NCI-H2171 (cell line): ENCODE measurements at places on chromosomes 2 and 18.

DNA sequence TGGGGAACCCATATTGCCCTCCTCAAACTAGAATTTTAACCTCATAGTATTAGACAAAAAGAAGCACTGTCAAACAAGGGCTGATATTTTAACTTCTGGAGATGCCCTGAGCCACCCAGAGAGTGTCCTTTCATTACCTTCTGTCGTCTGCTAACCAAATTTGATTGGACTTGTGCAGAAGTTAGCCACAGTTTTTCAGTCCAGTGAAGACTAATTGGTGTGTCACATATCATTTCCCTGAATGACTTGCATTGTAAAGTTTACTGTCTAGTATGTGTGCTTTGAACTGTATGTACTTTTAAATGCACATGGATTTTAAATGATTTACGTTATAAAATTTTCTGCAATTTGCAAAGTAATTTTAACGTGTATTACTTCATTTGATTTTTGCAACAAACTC lies 646.5 kb downstream of the SATB2 start:
- no peak for DNase-seq

- no peak for DNase-seq
These were observed 65.8 kb upstream of the EML6 start for GRCh38 chr2:54657664-54658083.

DNA sequence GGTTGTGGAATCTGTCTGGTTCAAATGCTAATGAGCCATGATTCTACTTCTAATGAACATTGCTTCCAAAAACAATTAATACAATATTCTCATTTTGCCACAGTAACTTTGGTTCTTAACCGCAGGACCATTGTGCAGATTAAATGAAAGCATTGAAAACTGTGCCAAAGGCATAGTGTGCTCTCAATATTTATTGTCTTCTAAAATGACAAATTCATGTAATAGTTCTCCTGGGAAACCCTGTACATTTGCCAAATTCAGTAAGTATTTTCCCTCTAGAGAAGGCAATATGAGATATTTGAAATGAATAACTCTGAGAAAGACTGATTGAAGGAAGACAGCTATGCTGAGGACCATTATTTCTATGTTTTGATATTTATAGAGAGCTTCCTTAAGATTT lies 246.3 kb downstream of the CCDC102B start:
- no peak for DNase-seq

GRCh38 chr2:160940699-160941098 lies 219.5 kb upstream of the TANK start:
- no peak for DNase-seq

- DNase-seq, result no peak
These were observed 96.8 kb downstream of the PTPN4 start for GRCh38 chr2:119856469-119856901.

- DNase-seq, result no peak
These were observed 72.8 kb downstream of the PTH2R start for GRCh38 chr2:208479342-208479741.

DNA sequence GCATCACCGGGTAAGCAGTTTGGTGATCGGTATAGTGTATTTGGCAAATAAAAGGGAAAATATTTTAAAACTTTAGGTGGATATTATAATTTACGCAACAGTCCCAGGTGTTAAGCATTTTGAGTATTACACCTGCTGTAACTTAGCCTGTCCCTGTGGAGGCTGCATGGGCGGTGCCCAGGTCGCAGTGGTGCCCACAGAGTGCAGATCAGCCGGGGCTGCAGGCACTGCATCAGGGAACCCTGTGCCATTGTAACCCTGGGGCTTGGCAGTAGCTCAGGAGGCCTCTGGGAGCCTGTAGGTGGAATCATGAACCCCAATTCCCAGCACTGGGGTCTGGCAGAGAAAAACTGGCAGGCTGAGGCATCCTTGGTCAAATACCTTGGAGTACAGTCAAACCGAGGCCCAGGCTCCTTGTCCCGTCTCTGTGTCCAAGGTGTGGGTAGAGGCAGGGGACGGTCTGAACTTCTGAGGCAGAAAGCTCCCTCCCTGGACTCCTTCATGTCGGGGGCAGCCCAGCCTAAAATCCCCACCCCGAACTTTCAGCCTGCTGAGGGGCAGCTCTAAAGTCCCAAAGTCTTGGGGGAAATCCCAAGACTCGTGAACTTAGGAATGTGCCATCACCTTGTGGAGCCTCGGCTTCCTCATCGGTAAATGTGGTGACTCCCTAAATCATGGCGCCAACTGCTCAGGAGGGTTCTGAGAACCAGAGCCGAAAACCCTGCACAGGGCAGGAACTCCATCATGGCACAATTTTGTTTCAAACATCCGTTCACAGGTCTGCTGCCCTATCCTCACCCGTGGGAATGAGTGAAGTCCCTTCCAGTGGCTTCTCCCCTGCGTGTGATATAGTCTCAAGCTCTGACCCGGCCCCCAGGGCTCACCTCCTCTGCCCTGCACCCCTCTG lies 85.7 kb downstream of the INHBB start:
- DNase-seq, result no peak

GRCh38 chr2:54103454-54104314 lies 11.7 kb upstream of the ACYP2 start:
- DNase-seq, result no peak

DNA sequence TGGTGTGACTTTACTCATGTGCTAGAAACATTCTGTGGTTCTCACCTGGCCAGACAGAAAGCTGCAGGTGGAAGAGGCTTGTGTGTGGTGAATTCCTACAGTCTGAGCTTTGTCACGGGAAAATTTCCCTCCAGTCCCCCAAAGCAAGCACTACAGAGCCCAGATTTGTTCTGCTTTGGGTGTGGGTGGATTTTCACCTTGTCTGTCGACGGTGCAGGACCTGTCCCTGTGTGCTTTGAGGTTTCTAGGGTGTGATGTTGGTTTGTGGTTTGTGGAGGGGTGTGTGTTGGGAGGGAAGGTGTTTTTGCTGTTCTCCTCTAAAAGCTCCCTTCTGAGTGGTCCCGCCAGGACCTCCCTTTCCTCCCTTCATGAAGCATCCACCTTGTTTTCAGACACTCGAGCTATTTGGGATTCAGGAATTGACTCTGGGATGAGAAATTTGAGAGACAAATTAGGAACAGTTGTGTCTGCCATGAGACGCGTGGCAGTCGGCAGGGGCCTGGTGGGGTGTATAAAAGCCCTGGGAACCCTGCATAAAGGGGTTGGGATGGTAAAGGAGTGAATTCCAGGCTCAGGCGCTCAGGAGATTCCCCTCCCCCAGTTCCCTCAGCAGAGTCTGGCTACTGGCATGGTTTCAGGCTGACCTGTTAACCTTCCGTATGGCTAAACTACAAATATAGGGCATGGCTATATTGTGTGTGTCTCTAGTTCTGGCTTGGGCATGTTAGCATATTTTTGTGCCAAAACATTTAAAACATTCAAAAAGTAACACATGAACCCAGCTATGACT lies 65.5 kb downstream of the DGKD start:
- DNase-seq, result no peak

DNA sequence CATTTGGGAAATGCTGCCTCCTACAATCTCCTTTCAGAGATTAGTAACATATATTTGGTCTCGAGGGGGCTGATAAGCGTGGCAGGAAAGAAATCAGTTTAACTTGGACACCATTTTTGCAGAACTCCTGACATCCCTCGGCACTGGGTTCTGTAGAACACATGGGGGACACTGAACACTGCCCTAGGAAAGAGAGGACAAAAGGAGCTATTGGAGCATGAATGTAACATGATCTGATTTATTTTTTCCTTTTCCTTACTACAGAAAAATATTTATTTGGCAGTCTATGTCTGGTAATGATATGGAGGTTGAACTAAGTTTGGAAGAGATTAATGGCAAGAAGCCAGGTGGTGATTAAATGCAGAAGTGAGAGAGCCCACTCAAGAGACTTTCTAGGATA lies 153.8 kb downstream of the AFF3 start:
- no peak for DNase-seq

GRCh38 chr2:118696786-118697465 lies 150.5 kb downstream of the EN1 start:
- DNase-seq, result no peak

DNA sequence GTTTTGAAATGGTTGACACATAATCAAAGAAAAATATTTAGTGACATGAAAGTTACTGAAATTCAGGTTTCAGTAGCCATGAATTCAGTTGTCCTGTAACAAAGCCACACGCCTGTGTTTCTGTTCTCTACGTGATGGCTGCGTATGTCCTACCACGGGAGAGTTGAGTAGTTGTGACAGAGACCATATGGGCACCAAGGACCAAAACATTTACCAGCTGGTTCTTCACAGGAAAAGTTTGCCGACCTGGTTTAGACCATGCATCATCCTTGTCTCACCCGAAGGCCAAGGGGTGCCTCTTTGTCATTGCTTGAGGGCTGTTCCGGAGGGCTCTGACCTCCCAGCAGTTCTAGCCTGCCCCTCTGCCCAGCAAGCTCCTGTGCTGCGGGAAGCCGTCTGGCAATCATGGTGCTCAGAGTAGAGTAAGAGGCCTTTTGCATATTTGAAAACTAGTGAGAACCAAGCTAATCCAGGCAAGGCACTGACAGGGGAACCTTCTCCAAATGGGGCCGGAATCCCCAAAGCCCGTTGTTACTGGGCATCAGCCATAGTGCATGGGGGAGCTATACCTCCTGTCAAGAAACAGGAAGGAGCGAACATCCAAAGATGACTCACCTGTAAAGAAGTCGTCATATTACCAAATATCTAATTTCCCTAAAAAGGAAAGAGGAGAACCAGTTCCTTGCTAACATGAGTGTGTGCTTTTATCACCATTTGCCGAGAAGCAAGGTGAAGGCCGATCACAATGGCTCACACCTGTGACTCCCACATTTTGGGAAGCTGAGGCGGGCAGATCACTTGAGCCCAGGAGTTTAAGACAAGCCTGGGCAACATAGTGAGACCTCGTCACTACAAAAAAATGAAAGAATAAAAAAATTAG lies 92.6 kb upstream of the RAB12 start:
- DNase-seq, result no peak

DNA sequence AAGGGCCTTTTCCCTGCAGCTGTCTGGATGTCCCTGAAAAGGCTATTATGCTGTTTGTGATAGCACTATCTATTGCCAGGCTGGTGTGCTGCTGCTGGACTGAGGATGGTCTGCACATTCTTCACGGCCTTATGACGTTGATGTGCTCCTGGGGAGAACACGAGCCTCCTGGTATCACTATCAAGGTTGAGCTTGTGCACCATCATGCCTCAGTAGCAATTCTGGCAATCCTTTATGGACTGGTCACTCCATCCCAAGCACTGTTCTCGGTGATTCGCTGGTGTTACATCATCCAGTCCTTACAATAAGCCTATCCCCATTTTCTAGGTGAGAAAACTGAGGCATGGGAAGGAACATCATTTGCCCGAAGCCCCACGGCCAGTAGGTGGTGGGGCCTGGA lies 18.2 kb upstream of the CCBE1 start:
- no peak for DNase-seq

- DNase-seq, result peak; percentile 67
These were observed 453.9 kb upstream of the TRIB2 start for GRCh38 chr2:12262681-12263436.

GRCh38 chr2:15665067-15665942 lies 73.6 kb downstream of the DDX1 start:
- DNase-seq, result no peak

DNA sequence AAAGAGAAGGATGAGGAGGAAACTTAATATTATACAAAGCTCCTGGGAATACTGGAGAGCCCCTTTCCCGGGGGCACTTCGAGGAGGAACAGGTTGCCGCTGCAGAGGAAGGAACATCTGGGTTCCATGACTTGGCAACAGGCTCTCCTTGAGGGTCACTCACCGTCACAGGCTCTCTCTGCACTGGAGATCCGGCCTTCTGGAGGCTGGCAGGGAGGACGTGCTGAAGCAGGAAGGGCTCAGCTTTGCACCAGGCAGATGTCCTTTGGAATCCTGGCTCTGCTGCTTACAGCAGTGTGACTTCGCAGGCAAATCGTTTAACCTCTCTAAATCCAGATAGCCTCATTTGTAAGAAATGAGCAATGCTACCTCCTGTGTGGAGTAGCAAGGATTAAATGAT lies 2.9 kb upstream of the DPYSL5 start:
- peak; percentile 36 for DNase-seq

- no peak for DNase-seq
These were observed 5.8 kb upstream of the MYOM1 start for GRCh38 chr18:3225588-3225987.

DNA sequence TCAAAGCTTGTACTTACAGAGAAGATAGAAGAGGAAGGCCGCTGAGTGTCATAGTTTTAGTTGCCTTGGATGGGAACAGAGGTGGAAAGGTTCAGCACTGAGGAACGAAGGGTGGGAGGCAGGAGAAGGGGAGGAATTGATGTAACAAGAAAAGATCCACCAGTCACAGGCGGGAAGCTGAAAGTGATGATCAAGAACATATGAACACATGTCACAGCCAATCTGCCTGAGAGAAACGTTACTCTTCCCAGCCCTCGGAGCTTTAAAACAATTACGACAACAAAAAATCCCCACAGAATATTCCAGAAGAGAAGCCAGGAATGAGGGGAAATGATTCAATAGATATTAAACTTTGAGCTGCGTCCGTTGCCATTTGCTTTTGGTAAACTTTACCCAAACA lies 87.1 kb downstream of the TSHZ1 start:
- no peak for DNase-seq

DNA sequence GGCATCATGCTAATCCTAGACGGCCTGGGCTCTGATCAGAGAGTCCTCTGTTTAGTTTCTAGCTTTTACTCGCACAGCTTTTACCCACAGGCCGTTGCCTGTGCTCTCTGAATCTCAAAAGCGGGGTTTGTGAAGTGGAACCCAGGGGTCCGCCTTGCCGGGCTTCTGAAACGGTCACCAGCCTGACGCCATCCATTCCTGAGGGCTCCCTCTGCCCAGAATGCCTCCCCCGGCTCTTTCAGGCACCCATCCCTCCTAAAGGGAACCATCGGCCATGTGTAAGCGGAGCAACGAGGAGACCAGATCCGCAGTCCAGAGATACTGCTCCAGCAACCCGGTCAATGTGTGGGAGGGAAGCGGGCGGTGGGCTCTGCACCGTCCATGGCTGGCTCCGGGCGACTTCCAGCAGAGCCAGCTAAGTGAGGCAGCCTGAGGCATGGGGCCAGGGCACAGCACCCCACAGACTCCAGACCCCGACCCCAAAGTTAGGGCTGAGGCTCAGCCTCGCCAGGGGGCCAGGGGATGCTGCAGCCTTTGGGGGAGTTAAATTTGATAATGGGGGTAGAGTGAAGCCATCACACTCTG lies 28.8 kb downstream of the SALL3 start:
- no peak for DNase-seq

DNA sequence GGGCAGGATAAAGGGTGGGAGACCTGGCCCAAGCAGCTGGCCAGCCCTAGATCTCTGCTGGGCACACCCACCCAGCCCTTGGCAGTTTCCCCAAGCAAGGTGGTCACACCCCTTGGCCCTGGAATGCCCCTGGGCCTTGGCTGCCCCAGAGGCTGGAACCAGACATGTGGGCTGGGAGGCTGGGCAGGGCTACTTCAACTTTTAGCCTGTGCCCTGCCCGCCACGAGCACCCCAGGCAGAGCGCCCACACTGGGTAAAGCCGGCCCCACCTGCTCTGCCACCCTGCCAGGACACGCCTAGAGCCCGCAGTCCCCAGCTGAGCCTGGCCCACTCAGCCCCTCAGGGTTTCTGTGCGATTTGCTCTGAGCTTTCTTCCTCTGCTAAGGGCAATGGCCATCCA lies 119.7 kb upstream of the SMAD2 start:
- DNase-seq, result no peak

- no peak for DNase-seq
These were observed 6.8 kb upstream of the LAMA3 start for GRCh38 chr18:23682472-23682871.

- DNase-seq, result no peak
These were observed 62.4 kb upstream of the MMADHC start for GRCh38 chr2:149650006-149650405.
